Fibroblast of mammary gland (primary cell): ENCODE measurements at places on chromosomes 3 and 15.
A peak's percentile ranks its signal among the peaks of the same experiment; 100 is the strongest.

DNA sequence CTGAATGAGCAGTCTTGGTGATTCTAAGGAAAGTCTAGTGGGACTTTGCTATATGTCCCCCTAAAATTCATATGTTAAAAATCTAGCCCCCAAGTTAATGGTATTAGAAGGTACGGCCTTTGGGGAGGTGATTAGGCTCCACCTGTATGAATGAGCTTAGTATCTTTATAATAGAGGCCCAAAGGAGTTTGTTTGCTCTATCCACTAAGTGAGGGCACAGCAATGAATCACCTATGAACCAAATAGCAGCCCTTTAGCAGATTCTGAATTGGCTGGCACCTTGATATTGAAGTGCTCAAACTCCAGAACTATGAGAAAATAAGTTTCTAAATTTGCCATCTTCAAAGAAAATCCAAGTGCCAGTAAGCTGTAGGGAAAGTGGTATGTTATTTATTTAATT lies 187.9 kb downstream of the SUCNR1 start:
- DNase-seq = no peak

DNA sequence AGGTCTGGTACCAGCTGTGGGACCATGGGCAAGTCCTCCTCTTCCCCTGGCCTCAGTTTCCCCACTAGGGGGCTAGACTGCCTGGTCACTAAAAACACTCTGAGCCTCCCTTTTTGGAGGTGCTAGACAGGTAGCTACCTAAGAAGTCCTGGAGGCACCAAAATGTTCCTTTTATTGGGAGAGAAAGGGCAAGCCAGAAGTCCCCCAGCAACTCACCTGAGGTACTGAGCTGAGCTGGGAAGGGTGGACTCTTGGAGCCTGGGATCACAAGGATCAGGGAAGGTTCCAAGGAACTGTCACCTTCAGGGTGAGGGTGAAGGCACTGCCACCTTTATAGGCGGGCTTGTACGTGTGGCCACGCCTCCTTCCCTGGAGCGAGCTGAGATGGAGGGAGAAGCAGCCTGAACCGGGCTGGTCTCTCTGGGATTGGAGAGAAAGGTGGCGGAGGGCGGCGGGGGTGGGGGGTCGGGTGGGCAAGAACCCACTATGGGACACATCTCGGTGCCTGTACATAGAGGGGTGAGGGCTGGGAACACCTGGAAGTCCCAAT lies at the start of gene CYP1A1:
CYP1A1 (minus strand) TSS at position 304 of the 550 bp plus-strand sequence. CDS start 2,431 bp downstream, outside the sequence.
- DNase-seq = no peak

GRCh38 chr3:13132731-13133410 lies 59.6 kb upstream of the IQSEC1 start:
- no peak for DNase-seq

DNA sequence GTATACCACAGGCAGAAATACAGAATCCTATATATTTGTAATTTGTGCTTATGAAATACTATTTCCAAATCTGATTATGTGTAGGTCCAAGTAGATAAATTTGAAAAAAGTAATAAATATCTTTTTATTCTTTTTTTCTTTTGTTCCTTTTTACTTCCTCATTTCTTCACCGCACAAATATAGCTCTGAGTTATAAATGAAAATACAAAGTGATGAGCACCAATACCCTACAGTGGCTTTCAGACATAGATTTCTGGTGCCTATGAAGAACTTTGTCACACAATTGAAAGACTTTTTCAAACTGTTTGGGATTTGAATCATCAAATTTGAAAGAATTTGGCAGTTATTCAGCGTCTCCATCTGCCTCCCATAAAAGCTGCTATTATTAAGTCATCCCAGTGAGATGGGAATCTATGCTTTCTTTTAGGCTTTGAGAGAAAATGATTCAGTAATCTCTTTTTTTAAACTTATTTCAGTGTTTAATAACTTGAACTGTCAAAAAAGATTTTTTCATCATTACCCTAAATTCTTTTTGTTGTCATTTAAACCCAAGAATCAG lies 363.6 kb upstream of the GOLIM4 start:
- peak; percentile 26 for DNase-seq

DNA sequence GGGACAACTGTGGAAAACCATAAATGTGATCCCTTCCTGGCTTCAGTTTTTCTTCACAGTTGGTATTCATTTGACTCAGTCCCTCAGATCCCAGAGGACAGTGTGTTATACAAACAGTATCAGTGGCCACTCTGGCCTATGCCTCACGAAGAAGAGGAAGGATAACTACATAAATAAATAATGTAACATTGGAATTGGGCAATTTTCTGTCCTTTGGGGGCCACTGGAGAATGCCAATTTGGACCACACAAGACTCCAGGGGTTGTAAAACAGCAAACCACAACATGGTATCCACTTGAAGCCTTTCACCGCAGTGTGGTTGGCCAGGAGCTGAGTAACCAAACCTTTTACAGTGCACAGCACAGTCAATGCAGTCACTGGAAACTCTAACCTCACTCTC lies 1077.0 kb downstream of the ROBO2 start:
- DNase-seq = peak; percentile 22

GRCh38 chr3:117681619-117682018 lies 972.0 kb downstream of the TUSC7 start:
- DNase-seq = peak; percentile 86

GRCh38 chr3:45366290-45366689 lies 22.1 kb upstream of the LARS2 start:
- no peak for DNase-seq

GRCh38 chr3:18370672-18371071 lies 54.5 kb downstream of the SATB1 start:
- DNase-seq = no peak

- DNase-seq = no peak
Measured at GRCh38 chr3:61065451-61066011, 185.7 kb downstream of the FHIT start.

DNA sequence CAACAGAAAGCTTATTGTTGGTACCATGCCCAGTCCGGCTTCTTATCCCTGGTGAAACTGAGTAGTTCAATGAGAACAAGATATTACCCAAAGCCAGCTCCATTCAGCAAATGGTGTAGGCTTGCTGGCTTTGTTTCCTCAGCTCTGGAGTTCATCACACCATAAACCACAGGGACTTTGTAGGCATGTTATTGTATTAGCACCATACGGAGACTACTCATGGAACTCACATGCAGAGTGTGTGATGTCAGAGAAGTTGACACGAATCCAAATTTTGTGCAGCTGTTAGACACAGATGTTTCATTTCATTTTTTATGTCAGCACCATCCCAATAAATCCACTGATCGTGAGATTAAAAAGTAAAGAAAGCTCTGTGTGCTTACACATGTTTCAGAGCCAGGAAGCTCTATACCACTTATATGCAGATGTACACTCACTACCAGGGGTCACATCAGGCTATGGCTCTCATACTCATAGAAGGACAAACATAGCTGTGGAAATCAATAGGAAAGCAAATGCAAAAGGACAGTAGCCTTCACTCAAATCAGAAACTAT lies 63.4 kb upstream of the LEKR1 start:
- DNase-seq = peak; percentile 99

DNA sequence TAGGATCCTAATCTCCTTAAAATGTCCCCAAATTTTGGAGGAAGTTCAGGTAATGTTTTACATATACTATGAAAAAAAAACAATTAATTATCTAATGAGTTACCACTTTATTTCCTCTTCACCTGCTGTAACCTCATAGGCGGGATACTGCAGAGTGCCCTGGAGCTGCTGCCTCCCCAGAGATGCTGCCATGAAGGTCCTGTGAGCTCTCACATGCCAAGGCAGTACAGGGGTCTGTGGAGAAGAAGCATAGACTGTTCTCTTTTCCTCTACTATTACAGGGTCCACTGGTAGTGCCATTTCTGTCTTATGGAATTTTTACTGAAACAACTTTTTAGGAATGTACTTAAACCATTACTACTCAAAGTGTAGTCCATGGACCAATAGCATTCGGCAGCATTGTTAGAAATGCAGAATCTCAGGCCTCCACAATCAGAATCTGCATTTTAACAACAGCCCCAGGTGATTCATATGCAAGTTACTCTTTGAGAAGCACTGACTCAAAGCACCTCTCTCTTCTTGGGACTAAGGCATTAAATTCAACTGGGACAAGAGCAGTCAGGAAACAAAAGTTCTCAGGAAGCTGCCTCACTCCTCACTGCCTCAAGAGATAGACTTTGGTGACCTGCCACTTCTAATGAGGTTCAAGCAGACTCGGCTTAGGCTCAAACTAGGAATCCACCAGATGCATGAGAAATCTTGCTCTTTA lies 30.3 kb upstream of the CPOX start:
- DNase-seq = no peak

GRCh38 chr15:37339856-37340255 lies 239.5 kb upstream of the MEIS2 start:
- no peak for DNase-seq

DNA sequence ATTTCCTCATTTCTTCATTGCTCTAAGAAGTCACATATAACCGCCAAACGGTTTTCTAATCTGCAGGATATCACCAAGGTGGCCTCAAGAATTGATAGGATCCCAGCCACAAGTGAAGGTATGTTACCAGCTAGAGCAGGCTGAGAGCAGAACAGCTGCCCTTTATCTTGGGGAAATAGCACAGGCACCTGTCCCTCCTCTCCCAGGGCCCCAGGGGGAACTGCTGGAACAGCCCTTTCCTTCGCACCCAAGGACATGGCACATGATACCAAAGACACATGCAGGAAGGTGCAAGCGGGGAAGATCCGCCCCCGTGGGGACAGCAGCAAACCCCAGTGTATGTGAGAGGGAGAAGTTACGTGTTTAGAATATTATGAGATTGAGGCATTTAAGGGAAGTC lies 35.3 kb downstream of the HOMER2 start:
- DNase-seq = no peak

- no peak for DNase-seq
Measured at GRCh38 chr3:185046603-185047002, 106.3 kb downstream of the C3orf70 start.

GRCh38 chr3:52277071-52277964 lies 1.1 kb downstream of the WDR82 start:
- peak; percentile 71 for DNase-seq

DNA sequence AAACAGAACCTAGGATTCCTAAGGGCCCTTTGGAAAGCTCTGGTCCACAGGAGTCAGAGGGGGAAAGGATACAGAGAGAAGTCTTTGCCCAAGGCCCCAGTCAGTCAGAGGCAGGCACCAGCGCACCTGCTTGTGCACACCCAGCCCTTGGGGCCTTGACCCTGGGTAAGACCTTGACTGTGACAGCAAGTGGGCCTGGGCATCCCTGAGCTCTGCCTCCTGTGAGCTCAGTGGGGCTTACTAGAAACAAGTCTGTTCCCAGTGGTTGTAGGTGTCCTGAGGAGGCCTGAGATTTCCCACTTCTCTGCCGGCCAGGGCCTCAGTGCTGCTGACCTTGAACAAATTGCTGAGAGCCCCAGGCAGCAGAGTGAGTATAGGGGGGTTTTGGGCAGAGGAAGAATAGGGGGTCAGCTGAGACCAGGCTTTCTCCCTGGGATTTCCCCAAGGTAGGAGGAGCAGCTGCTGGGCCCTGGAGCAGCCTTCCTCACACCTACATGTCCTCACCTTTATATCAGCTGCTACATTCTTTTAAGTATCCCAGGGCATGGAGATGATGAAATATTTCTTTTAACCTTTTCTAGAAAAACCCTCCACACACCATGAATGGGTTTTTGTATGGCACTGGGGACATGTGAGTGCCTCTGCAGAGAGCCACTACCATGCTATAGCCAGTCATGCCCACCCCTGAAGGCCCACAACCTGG lies 9.7 kb upstream of the DAG1 start:
- DNase-seq = no peak

DNA sequence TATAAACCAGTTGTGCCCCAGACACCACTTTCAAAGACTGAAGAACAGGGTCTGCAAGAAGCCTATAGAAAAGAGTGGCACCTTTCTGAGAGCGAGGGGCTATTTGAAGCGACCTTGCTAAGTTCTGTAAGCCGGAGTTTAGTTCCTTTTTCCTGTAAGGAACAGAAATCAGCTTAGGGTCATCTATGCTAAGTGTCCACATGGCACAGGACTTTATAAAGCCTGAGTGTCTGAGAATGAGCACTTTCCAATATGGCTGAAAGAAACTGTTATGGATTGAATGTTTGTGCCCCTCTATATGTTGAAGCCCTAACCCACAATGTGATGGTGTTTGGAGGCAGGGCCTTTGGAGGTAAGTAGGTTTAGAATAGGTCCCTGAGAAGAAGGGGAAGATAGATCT lies 4.0 kb upstream of the A4GNT start:
- no peak for DNase-seq

DNA sequence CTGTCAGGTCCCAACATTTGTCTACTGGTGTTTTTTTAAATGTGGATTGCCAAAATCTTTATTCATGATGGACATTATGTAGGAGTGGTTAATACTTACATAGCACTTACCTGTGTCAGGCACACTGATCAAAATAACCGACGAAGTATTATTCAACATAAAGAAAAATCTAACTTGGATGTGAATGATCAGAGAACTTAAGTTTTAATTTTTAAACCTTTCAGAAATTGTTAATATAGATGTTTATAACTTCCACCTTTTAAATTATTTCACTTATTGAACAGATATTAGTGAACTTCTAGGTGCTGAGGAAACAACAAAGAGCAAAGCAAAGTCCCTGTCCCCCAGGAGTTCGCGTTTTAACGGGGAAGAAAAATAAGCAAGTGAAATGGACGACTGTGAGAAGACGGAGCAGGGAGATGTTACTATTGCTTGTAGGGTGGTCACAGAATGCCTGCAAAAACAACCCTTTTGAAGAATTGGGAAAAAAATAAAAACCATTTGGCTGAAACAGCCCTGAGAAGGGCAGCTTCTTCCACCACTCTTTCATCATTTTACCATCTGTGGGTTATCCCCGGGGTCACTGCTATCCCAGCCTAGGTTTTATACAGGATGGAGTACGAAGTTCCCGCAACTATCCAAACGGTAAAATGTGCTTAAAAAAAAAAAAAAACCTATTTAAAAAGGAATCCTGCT lies 915 bp upstream of the APH1B start:
- DNase-seq = peak; percentile 44

GRCh38 chr15:70578196-70578595 lies 185.2 kb downstream of the UACA start:
- DNase-seq = no peak

DNA sequence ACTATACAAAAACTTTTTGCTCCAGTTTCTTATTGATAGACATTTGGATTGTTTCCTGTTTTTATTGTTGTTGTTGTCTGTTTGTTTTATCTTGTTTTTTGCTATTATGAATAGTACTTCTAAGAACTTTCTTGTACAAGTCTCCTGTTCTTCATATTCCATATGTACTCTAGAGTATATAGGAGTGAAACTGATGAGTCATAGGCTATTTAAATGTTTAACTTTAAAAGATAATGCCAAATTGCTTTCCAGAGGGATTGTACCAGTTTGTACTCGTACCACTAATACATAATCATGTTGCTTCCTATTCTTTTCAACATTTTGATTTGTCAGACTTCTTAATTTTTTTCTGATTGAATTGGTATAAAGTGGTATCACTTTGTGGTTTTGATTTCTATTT lies 19.6 kb downstream of the LRRC49 start:
- DNase-seq = no peak

DNA sequence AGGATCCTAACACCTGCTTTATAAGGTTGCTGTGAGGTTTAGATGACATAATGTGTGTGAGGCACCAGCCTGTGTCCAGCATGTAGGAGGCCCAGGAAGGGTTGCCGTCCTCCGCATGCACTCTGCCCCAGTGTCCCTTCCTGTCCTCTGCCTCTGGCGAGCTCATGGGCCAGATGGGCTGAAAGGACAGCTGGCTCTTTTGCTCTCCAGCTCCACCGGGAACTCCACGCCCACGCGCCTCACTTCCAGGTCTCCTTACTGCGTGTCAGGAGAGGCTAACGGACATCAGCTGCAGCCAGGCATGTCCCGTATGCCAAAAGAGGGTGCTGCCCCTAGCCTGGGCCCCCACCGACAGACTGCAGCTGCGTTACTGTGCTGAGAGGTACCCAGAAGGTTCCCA lies 12.2 kb downstream of the MUC20 start:
- no peak for DNase-seq
